ENCODE measurements at places on chromosomes 5 and 9.

DNA sequence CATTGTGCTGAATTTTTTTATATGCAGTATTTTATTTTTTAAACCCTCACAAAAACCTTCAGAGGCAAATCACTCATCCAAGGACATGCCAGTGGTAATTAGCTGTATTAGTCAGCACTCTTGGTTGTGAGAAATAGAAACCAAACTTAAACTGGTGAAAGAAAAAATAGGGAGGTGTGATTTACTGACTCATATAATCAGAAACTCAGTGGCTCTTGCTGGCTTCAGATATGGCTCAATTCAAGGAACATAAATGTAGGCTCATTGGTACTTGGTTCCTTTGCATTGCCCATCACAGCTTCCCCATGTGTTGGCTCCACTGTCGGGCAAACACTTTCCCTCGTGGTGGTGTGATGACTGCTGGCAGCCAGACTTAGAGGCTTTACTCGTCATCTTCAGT, 497.2 kb downstream of the MAT2B start:
- DNase-seq = no peak

DNA sequence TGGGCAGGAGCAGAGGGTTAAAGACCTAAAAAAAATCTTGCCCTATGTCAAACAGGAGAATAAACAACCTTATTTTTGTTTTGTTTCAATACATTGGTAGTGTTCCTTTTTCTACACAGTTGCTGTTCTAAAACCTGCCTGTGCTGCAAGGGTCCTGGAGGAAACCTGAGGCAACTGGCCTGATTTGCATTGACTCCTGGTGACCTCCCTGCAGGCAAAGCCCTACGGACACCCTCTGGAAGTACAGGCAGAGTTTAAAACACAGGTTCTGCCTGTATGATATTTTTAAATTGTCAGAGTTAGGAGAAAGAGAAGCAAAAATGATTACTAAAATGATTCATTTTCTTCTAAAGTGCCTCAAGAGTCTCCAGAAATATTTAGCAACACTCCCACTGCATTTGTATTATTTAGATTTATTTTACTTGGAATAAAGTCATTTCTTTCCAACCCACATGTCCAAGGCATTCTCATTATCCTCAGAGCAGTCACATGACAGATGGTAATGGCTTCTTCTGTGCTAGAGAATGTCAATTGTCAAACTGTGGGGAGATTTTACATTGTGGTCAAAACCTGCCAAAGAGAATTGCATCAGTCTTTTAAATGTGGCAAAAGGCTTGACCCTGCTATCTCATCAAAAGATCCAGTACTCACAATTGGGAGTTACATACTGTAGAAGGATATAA, 559.6 kb downstream of the CETN3 start:
- no peak for DNase-seq

DNA sequence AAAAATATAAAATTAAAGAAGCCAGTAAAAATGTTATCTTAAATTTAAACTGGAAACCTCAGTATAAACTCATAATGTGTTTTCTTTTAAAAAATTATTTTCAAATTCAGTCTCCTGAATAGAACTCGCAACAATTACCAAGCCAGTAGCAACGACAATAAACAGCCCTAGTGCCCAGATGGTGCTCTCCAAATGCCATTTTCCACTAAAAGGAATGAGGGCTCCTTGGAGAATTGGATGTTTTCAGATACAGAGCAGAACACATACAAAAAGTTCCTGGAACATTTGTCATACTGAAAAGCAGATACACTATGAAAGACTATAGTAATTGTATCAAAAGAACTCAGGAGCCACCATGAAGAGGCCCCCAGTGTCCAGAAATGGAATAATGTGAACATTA, 97.4 kb downstream of the TMC1 start:
- no peak for DNase-seq

- DNase-seq = no peak
These were observed 53.4 kb downstream of the PTCH1 start for GRCh38 chr9:95463148-95464060.

DNA sequence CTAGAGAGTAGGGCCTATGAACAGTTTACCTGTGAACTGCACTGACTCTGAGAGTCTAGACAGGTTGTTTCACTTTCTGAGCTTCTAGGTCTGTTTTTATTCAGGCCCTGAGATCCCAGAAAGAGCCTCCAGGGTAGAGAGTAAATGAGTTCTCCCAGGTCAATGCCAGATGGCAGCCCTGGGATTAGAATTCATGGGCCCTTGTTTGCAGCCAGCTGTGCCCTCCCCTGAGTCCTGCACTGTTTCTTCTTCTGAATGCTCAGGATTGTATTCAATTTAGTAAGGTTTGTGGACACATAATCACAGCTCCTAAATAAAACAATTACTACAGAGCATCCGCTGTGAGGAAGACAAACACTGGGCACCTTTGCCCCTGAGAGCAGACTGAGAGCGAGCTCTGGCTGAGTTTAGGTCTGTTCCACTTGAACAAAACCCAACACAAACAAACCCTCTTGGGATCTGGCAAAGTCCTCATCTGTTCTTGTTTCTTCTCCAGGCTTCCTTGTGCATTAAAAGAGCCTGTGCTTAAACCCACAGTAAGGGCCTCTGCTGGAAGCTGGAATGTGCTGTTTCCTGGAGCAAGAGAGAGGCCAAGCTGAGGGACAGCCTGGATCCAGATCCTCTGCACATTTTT, 29.9 kb downstream of the FAM219A start:
- no peak for DNase-seq

DNA sequence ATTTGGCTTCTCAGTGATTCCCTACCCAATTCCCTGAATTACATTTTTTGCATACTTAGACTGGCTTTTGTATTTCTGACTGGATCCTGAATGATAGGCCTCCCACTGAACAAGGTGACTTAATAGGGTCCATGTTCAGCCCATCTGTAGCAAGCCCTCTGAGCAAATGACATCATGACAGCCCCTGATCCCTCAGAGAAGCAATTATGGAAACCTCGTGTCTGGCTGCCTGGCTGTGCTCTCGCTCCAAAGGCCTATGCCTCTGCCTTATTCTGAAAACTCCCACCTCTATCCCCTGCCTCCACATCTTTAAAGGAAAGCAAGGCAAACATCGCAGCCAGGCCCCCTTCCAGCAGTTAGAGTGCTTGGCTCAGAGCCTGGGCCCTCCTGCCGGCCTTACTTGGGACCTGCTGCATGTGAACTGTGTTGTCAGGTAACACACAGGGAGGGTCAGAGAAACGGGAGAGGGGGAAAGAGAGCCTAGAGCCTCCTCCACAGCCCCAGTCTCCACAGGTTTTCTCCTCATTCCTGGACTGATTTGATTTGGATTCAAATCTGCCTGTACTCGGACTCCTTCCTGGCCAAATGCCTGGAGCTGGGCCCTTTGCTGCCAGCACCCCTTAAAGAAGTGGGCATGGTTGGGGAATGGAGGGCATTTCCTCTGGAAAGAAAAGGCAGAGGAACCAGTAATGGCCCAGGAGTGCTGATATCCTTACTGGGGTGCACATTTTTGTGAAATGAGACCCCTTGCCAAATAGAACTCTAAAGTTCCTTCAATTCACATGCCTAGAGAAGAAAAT, 3.8 kb downstream of the DCANP1 start:
- no peak for DNase-seq

- no peak for DNase-seq
These were observed 50.5 kb upstream of the FCN2 start for GRCh38 chr9:134830126-134830525.

- no peak for DNase-seq
These were observed 214.9 kb downstream of the FANCC start for GRCh38 chr9:95102572-95102971.

DNA sequence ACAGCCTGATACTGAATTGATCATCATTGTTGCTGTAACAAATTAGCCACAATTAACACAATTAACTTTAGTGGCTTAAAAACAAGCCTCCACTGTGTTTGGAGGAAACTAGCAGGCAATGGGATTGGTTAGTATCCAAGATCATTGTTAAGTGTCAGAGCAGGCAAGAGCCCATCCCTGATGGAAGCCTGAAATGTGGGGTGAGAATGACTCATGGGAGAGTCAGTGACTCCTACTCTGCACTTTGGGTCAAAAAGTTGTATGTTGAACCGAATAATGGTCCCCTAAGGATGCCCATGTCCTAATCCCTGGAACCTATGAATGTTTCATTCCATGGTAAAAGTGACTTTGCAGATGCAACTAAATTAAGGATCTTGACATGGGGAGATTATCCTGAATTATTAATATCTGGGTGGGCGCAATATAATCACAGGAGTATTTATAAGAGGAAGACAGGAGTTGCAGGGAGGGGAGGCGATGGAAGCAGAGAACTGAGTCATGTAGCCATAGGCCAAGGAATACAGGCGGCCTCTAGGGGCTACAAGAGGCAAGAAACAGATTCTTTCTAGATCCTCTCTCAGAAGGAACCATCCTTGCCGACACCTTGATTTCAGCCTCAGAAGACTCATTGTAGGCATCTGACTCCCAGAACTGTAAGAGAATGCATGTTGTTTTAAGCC, 28.8 kb downstream of the ALG2 start:
- no peak for DNase-seq

DNA sequence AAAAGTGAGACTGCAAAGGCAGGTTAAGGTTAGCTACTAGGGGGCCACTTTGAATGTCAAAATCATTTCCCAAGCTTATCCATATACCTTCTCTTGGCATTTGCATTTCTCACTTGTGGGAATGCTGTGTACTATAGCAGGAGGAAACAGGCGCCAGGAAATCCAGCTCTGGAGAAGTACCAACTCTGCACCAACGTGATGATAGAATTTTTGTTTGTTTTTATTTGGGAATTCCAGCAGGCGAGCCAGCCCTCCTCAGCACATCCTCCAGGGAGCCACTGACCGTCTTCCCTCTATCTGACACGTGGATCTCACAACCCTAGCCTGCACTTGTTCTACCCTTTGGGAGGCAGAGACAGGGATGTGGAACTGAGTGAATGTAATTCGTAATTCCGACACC, 318.0 kb downstream of the ACTL7B start:
- no peak for DNase-seq

DNA sequence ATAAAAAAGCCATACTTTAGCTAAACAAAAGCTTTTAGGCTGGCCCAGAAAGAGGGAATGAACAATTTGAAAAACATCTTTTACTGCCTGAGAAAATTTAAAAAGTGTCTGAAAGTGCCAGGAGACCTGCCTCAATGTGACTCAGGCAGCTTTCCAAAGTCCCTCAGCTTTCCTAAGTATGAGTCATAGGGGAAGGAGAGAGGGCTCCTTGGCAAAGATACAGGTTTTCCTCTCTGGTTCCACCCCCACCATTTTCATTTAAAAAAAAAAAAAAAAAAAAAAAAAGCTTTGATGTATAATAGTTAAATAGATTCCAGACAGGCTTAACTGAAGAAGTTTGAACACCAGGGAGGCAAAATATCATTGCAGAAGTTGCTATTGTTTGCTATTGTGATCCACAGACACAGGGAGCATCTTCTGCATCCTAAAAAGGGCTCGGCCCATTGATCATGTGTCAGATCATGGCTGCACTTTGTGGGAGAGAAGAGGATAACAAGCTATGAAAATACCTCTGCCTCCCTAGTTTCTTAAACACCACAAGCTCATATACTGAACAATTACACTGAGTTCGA, 71.5 kb downstream of the MRPS27 start:
- DNase-seq = no peak

GRCh38 chr5:23703940-23704855, 196.8 kb downstream of the PRDM9 start:
- DNase-seq = peak; percentile 81

DNA sequence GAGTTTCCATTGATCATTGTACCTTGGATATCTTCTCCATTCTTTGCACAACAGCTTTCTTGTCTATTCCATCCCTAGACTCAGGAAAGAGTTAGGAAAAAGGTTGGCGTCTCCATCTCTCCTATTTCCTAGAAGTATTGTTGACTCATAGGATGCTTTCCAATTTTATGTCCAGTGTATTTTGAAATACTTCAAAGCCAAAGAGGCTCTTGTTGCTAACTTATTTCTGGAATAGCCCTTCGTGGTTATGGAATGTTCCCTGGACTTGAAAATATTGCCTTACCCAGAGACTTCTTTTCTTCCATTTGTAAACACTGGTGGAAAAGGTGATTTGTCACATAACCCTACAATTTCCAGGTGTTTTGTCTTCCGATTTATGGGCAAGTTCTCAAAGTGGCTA, 402.3 kb upstream of the ZNF608 start:
- DNase-seq = no peak

DNA sequence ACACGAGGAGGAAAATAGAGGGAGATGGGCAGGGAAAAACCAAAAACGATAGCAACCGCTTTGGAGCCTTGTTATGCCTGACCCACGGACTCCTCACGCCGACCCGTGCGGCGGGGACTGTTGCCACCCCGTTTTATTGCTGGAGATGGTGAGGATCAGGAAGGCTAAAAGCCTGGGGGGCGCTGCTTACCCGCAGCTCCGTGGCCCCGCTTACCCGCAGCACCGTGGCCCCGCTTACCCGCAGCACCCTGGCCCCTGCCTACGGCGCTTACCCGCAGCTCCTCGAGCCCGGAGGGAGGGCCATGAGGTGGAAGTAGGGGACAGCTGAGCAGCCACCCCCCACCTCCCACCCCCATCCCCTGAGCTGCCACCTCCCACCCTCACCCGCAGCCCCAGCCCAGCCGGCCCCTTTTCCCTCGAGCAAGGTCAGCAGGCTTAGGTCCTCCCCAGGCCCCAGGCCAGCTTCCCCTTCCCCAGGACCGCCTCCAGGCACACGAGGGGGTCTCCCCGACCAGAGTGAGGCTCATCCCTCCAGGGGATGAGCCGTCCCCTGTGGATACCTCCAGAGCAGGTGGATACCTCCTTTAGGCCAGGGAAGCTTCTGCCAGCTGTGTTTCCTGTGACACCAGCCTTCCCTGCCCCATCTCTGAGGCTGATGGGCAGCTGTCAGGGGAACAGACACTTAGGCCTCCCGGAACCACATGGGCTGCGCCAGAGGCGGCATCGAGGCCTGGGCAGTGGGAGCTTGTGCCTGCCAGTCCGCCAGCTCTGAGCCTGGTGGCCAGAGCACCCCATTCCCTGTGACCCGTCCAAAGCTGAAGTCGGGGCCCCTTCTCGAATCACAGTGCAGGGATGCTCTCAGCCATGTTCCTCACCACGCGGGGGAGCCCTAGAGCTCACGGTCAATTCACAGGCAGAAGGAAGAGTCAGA, 92.3 kb downstream of the LMX1B start:
- DNase-seq = no peak

DNA sequence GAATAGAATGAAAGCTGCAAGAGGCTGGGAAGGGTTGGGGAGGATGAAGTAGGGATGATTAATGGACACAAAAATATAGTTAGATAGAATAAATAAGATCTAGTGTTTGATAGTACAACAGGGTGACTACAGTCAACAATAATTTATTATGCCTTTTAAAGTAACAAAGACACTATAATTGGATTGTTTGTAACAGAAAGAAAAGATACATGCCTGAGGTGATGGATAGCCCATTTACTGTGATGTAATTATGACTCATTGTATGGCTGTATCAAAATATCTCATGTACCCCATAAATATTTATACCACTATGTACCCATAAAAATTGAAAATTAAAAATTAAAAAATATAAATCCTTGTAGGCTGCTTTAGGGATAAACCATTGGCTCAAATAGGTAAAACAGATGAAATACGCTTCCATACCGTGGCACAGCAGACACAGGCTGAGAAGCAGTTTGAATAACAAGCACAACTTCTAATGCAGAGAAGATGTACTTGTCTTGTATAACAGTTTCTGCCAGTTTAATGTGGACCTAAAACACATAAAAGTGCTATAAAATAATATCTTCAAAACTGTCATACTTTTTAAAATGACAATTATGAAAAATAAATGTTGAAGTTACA, 34.9 kb downstream of the APBA1 start:
- DNase-seq = no peak

GRCh38 chr5:134459010-134459403, 47.3 kb upstream of the CDKN2AIPNL start:
- DNase-seq = no peak

- no peak for DNase-seq
These were observed 16.1 kb upstream of the FAM120A start for GRCh38 chr9:93435386-93435785.

All from NCI-H1105 (cell line).